SK-N-DZ (cell line): ENCODE measurements at places on chromosomes 16 and 17.

DNA sequence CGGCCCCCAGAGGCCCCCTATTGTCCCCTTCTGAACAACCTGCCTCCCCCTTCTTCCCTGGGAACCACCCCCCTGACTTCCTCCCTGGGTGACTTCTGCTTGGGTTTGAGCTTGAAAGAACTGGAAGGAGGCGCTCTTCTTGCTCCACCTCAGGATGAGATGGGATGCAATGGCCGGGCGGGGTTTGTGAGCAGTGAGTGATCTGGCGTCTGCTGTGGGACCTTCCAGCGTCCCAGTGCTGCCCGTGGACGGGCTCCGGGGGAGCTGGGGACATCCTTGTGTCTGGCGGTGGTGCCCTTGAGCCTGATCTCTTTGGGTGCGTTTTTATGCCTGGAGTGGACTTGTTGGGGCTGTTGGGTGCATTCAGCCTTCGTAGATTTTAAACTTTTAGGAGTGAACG, 11.6 kb downstream of the MGRN1 start:
- no peak for DNase-seq

DNA sequence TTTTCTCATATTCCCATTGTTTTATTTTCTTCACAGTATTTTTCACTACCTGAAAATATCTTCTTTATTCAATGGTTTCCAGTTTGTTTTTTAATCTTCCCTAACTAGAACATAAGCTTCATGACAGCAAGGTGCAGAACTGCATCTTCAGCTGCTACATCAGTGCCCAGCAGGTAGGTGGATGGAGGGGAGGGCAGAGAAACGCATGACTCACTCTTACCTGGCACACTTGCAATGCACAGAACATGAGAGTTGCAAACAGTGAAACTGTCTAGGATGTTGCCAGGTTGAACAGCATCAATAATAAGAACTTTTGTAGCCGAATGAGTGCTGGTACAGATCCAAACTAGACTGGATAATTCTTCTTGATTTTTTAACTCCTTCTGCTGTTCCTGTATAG, 127.1 kb downstream of the SPAG9 start:
- DNase-seq, result no peak

- no peak for DNase-seq
These were observed 6.1 kb upstream of the EVPLL start for GRCh38 chr17:18371455-18371854.

DNA sequence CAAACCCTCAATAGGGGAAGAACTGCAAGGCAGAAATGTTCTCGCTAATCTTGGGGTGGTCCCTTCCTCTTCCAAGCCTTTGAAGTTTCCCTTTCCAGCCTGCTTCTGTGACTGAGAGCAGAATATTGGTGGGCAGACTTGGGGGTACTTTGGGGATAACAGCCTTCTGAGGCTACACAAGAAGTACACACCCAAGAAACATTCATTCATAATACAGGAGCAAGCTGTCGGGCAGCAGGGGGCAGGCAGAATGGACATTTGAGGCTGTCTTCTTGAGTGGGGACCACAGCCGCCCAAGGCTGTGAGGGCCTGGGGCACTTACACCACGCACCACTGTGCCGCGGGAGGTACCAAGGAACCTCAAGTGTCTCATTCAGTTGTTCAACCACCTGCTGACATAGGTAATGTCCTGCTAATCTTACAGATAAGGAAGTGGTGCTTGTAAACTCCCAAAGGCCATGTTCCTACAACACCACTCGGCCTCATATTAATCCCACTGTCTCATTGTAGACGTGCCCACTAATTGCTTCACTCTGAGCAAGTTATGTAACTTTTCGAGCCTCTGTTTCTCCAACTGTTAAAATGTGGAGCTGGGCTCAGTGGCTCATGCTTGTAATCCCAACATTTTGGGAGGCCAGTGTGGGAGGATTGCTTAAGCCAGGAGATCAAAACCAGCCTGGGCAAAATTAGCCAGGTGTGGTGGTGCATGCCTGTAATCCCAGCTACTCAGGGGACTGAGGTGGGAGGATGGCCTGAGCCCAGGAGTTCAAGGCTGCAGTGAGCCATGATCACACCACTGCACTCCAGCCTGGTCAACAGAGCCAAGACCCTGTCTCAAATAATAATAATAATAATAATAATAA, 2.5 kb upstream of the MRPS23 start:
- no peak for DNase-seq

DNA sequence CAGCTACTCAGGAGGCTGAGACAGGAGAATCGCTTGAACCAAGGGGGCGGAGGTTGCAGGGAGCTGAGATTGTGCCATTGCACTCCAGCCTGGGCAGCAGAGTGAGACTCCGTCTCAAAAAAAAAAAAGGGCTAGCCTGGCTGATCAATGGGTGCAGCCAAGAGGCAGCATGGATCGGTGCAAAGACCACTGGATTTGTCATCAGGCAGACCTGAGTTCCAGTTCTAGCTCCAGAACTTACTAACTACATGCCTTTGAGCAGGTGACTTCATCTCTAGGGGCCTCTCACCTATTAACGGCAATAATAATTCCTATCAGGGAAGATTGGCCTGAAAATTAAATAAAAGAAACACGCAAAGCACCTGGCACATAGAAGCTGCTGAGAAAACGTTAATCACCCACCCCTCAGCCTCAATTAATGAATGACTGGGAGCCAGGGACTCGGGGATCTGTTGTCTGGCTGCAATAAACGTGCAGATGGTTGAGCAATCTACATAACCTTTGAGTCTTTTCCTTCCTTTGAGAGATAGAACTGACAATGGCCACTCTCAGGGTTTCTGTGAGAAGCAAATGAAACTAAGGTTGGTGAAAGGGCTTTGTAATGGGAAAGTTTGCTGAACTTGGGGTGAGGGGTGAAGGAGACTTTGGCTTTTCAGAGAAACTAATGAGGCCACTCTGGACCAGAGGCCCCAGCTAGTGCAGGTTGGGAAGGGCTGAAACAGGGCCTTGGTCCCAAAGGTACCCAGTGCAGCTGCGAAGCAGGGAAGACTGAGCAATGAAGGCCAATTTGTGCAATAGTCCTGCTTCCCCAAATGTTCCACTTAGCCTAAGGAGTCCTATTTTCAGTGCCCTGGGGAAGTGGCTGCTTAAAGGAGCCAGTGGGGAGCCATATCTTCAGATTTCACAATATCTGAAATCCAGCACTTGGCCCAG, 7.6 kb downstream of the SEZ6L2 start:
- no peak for DNase-seq

- DNase-seq, result no peak
These were observed 55.2 kb upstream of the SREBF1 start for GRCh38 chr17:17892009-17892408.

- DNase-seq, result no peak
These were observed 271.4 kb downstream of the IRX3 start for GRCh38 chr16:54015147-54015546.

GRCh38 chr16:8936421-8936820, 27.3 kb downstream of the USP7 start:
- no peak for DNase-seq

DNA sequence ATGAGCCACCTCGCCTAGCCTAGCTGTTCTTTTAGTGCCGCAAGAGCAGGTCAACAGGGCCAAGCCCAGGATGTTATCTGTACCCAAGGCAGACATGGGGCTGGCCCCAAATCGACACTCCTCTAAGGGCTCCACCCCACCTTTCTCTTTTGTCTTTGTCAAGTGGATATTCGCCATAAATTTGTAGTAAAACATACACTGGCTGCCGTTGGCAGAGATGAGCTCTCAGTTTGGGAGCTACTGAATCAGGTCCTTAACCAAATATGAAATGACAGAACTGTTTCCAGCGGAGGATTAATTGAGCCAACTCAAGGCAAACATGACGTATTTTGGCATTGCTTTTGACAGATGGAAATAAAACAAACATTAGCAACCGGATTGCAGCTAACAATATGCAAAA, 556.9 kb upstream of the CDH5 start:
- DNase-seq, result no peak

GRCh38 chr17:3600529-3601205, 8.5 kb downstream of the TRPV1 start:
- no peak for DNase-seq

GRCh38 chr16:73915935-73916334, 380.7 kb upstream of the PSMD7 start:
- DNase-seq, result no peak

DNA sequence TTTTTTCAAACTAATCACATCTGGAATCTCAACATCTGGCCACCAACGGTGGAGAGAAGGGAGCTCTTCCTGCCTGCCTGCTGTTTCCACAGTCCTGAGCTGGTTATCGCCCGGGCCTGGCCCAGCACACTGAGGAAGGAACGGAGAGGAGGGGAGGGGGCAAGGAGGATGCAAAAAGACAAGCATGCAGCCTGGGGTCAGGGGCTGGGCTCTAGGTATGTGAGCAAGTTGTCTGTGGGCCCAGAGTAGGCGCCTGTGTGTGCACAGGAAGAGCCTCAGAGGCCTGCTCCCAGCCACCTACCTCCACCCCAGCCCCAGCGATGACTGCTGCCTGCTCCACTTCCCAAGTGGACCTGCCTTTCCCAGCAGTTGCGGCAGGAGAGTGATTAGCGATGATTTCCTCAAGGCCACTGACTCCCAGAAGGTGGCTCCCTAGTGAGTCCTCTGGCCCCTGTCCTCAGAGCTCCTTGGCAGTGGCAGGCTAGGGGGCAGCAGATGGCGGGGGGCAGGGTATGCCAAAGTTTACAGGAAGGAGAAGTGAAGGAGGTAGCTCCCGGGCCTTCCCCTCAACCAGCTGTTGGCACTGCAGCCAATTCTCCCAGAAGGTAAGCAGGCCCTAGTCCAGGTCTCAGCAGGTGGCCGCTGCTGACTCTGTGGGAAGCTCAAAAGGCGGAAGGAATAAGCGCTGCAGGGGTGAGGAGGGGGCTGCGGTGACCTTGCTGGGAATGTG, 27.0 kb upstream of the RASD1 start:
- DNase-seq, result no peak

GRCh38 chr16:51756447-51757123, 605.5 kb upstream of the SALL1 start:
- no peak for DNase-seq

- DNase-seq, result no peak
These were observed 539 bp upstream of the KRTAP4-8 start for GRCh38 chr17:41098481-41098880.

DNA sequence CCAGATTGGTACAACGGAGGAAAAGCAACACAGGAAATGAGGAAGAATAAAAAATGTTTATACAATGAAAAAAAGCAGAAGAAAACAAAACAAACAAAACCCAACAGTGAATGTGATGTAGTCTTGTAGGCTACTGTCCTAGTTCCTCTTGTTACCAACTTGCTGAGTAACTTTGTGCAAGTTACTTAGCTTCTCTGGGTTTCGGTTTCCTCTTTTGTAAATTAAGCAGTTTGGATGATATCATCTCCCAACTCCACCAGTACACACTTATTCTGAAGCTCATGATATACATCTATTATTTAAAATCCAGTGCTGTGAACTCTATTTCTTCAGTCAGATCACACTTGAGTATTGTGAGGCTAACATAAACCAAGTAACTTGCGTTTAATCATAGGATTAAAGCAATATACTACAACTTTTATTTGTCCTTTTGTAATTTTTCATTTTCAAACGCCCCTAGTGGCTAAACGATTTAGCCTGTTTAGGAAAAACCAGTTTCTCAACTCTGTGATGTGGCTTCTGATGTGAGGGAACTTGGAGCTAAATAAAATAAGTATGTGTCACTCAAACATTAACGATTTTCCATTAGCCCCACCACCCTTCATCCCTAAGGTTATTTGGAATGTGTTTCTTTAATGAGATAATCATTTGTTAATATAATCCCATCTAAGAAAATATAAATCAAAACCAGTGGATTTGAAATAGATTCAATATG, 1.4 kb upstream of the UNK start:
- peak; percentile 43 for DNase-seq

DNA sequence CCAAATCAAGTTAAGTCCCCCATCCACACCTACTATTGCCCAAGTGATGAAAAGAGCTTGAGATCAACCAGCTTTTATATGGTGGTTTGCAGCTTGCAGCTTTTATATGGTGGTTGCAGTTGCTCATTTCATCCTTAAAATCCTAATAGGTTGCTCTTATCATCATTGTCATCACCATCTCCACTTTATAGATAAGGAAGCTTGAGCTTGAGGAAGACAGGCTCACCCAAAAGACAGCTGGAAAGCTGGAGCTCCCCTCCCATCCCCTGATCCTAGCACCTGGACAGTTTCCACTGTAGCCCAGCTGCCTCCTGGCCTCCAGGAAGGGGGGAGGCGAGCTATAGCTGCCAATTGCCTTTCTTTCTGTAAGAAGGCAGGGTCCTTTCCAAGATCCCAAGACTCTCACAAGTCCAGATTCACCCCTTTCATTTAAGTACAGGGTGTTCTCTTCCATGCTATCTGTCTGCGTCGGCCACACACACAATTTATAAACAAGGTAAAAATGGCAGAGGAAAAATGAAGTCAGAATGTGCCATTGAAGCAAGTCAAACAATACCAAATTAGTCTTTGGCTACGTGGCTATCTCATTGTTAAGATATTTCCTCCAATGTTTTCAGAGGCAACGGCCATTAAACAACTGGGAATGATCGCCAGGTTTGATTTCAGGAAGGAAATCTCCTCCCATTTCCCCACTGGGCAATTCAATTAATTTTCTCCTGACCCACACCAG, 63.3 kb downstream of the PECAM1 start:
- peak; percentile 56 for DNase-seq

DNA sequence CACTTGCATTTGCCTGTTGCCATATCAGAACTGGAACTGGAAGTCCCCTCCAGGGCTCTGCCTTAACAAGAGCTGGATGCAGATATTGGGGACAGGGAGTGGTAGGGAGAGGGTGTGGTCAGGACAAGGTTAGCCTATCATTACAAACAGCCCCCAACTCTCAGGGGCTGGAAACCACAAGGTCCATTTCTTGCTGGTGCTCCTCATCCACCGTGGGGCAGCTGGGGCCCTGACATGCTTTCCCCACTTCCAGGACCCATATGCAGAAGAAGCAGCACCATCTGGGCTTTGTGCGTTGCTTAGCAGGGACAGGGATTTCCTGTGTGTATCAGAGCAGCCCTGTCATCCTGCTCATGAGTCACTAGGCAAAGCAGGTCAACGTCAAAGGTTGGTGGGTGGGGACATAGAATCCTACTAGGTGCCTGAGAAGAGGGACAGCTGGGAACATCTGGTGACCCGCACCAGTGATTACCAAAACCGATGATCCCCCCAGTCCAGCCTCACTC, 26.9 kb downstream of the RGS9 start:
- DNase-seq, result no peak
